Calu3 (cell line): ENCODE measurements at places on chromosomes 5 and 9.

DNA sequence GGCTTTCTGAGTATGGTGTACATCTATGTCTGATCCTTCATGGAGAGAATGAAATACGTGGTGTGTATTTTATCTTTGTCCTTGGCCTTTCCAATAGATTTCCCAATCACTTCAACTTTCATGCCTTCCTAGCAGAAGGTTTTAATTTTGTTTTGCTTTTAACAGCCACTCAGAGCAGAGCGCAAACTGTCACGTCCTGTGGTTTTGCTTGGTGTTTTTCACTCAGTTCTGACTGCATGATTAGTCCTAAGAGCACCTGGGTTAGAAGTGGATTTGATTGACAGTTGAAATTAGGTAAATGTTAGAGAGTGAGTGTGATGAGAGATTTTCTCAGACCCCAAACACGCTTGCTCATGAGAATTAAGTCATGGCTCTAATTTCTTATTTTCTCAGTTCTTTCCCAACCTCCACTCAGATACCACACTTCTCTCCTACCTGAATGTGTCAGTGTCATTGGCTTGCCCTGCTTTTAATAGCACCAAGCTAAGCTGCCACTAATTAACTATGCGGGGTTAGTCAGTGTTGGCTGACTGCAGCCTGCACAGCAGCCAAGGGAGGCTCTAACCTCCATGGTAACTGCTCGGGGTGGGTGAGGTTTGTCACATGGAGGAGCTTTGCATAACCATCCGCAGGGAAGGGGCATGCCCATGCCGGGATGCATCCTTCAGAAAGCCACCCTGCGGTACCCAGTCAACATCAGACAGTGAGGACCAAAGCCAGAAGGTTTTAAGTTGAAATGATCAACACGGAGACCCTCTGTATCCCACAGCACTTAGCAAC lies 173.4 kb downstream of the NR3C1 start:
- peak; percentile 38 for DNase-seq

DNA sequence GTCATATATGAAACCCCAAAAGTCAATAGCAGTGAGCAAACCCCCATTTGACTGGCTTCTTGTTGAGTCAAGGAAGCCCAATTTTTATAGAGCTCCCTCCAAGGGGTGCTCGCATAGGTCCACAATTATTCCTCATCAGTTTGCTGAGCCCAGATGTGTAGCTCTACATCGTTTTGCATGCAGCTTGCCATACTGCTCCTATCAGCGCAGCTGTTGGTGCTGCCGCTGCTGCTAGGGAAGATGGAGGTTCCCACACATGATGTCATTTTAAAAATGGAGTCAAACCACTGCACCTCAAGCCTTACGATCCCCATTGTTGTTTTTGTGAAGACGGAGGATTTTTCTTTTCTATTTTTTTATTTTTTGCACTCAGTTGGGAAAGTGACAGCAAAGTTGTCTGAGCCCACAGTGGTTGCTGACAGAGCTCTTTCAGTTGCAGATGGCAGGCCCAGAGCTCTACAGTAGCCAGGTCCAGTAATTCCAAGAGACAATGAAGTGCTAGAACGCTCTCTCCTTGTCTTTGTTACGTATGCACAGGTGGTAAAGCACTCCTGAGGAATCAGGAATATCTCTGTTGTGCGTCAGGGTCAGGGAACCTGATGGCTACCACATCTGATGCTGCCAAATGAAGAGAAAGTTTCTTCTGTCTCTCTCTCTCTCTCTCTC lies 23.2 kb upstream of the C5orf63 start:
- DNase-seq = no peak

DNA sequence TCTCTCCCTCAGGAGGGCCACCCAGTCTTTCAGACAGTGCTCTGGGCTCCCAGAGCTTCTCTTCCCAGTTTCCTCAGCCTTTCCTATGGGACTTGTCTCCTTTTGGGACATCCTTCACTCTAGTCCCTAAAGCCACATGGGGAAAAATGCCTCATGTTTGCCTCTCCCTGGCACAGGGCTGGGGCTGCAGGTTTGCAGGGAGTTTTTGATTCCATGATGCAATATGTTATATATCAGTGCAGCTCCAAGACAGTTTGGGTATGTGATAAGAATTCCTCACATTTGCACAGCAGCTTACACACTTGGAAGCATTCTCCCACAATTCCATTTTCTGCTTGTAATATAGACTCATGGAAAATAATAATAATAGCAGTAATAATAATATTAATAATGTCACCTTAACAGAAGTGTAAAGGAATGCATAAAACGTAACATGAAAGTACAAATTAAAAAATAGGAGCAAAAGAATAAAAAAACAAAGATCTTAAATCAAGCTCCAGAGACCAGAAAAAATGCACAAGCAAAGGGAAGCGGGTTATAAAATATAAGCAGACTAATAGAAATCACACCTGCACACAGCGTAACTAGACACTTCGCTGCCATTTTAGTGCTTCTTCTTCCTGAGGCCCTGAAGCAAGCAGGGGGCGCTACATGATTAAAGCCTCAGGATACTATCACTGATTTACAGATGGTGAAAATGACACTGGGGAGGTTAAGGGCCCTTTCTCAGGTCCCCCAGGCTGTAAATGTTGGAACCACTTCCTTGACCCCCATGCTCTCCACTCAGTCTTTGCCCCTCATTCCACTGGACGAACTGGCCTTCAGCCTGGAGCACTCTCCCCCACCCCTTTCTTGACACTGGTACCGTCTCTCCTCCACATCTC lies 70.0 kb upstream of the IL17B start:
- no peak for DNase-seq

DNA sequence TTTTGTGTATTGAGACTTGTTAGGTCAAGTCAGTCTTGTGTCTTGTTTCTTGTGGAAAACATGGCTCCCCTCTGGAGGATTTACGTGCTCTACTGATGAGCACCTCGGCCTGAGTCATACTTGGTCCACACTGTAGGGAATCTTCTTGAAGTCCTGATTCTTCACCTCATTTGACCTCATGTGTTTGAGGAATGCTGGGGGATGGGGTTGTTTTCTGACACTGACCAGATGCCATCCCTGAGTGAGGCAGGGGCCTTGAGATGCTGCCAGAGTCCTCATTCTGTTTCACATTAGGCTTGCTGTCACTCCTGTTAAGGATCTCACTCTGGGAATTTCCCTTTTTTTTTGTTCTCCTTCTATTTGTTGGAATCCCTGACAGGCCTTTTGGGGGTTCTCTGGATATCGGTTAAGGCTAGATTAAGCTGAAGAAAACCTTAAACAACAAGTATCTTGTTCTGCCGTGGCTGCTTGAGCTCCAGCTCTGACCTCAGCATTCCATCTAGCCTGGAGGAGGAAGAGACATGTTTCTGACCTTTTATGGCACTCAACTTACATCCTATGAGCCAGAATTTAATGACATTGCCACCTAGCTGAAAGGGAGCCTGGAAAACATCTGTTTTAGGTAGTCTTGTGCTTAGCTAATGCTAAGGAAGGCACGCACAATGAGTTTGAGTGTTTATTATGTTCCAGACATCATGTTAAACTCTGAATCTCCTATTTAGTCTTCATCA lies 20.6 kb downstream of the TCOF1 start:
- DNase-seq = no peak

DNA sequence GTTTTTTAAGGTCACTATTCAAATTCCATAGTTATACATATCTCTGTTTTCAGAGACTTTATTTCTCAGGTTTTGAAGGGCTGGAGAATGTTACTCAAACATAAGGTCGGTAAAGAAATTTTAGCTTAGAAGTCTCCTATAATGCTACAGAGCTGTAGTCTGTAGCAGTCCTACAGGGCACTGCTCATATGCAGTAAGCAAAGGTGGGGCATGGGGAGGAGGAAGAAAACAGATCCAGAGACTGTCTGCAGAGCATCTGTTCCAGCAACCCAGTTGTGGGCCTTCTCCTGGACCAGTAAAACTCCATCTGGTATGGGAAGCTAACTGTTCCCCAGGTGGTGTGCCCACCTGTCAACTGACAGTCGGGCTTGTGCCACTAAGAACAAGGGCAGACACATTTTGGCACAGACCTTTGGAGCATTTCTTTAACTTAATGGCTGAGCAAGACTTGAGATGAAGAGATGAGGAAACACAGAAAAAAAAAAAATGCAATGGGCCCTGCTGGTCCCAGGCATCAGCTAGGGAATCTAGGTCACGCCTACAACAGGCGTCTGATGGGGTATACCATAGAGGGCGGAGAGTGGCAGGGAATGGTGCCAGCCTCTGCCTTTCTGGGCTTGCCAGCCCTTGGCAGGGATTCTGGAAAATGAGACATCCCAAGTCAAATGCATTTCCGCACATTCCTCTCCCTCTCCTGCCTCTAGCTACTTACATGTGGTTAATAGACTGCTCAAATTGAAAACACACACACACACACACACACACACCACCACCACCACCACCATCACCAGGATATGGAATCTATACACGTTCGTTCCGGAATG lies 218.9 kb downstream of the ARL15 start:
- DNase-seq = no peak

DNA sequence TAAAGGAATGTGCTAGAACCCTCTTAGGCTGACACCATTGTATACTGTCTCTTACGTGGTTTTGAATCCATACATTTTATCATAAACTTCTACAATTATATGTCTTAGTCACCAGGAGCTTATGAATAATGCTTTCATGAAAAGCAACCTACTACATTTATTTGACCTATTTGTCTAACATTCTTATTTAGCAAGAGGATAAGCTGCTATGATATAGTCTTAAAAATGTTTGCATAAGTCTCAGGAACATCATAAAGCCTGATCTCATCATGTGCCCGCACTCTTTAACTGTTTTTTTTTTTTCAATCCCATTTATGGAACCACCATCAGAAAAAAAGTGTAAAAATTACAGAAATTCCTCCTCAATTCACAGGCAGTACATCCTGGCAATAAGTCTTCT lies 59.7 kb downstream of the CDH12 start:
- no peak for DNase-seq

DNA sequence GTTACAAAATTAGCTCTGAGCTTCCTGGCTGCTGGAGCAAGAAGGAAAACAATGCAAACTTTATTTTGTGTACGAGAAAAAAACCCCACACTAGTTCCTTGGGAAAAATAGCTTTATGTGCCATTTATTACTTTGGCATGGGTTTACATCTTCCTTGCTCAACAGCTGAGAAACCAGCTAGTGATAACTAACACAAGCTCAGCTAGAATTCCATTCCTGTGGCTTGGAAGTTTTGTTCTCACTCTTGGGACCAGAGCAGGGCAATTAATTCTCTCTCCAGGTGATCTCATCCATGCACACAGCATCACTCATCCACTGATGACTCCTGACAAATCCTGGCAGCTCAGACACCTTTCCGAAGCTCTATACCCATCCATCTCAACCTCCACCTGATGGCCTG lies 104.1 kb downstream of the CRB2 start:
- DNase-seq = no peak

DNA sequence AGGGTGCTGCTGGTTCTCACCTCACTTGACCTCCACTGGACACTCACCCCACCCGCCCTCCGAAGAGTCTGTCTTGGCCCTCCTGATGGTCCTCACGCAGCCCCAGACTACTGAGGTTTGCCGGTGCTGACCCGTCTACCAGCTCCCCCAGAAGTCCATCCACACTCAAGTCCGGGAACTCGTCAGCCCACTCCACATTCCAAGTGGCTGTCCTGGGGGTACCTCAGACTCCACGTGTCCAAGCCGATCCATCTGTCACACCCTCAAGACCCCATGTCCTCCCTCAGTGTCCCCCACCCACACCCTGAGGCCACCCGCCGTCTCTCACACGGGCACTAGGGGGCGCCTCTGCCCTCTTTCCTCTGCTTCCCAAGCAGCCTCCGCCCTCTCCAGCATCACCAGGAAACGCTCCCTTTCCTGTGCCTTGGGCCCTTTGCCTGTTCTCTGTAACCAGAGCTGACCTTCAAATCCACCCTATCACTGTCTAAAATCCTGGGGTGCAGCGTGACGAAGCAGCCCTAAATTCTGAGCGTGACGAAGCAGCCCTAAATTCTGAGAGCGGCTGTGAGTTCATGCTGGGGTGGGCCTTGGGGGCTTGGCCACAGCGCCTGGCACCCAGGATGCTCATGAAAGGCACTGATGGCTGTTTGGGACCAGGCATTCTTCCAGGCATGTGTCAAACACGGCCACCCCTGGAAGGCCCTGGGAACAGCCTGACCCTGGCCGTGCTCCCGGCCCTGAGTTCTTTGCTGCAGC lies 95.7 kb downstream of the KCNT1 start:
- DNase-seq = peak; percentile 52

DNA sequence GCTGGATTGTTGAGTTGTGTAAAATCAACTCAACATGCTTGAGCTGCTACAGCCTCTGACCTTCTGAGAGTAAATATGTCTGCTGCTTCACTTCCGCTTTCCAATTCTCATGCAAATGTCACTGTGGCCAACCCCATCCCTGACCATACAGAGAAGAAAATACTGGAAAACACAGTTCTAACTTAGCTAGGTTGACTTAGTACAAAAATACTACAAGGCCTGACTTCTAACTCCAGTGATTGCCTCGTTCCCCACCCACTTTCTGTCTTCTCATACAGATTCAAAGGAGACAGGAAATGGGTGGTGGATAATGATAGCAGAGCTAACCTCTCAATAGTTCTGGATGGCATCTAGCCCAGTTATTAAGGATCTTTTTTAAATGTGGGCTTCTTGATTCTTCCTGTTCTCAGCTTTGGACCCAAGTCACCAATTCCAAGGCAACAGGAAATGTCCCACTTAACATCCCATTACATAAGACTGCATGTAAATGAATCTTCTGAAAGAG lies 226.6 kb upstream of the SLC24A2 start:
- no peak for DNase-seq

- no peak for DNase-seq
Measured at GRCh38 chr5:122022966-122023365, 55.1 kb downstream of the LOX start.

DNA sequence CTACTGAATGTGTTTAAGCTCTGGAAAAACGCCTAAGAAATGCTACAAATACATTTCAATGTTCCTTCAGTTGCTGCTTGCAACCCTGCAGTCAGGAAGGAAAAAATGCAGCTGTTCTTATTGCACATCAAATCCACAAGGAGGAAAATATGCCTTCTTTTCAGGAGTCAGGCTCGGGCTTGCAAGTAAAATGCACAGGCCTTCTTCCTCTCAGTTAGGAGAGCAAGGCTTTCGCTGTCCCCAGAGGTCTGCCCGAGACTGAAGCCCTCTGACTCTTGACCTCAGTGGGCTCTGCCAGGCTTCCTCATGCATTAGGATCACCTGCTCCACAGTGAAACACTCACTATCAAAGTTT lies 899 bp upstream of the SHC3 start:
- no peak for DNase-seq

GRCh38 chr9:74940600-74940999 lies 12.1 kb downstream of the C9orf40 start:
- DNase-seq = no peak

DNA sequence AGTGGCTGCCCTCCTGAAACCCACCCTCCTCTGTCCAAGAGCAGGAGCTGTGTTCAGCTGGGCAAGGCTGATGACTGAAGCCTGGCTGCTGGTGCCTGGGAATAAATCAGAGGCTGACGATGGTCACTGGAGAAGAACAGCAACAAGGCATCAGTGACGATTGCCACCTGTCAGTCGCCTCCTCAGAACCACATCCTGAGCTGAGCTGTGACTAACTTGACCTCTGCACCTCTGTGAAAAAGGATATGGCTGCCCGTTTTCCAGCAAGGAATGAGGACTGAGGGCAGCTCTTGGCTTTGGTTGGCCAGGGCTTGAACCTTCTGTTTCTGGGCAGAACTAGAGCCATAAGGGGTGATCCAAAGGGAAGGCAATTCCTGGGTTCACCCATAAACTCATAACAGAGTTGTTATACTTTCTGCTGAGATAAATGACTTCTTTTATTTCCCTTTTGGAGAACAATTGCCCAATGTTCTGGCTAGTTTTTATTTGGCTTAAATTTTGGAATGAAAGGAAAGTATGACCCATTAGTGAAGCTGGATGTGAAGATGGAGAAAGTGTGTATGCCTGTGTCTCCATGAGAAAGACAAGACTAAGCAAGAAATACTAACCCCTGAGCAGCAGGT lies 40.1 kb downstream of the TRIP13 start:
- no peak for DNase-seq
